ENCODE measurements at places on chromosomes 16 and 17.

DNA sequence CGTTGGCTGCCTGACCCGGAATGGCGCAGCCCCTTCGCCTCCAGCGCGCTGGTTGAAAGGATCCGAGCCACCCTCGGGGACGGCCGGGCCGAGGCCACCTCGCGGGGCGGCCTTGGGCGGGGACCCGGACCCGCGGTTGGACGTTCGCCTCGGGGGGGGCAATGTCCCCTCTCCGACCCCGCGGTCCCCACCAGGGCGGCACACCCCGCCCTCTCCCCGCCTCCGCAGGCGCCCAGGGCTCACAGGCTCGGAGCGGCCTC lies 1.0 kb upstream of the SOX8 start:
- DNase-seq, result no peak

DNA sequence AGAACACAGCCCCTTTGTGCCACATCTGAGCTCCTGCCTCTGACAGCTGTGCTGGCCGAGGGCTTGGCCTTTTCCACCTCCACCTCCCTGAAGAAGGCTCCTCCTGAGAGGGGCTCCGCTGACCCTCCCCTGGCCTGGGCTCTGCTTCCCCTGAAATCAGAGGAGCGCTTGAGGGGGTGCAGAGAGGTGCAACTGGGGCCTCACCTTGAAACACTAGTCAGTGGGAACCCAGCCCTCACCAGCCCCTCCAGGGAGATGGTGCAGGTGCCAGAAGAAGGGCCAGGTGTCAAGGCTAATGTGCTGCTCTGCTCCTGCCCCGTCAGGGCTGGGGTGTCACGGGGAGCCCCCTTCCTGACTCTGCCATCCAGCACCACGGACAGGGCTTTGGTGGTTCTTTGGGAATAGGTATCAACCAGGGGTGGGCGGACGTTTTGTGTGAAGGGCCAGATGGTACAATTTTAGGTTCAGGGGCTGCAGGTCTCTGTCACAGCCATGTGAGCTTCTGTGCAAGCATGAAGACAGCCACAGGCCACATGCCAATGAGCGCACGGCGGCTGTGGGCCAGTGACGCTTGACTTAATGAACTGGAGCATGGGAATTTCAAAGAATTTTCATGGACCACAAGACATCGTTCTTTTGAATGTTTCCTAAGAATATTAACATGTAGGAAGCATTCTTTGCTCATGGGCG lies 2.1 kb upstream of the ZG16B start:
- DNase-seq, result peak; percentile 45

- DNase-seq, result no peak
Measured at GRCh38 chr17:63685041-63685440, 14.9 kb downstream of the LIMD2 start.

DNA sequence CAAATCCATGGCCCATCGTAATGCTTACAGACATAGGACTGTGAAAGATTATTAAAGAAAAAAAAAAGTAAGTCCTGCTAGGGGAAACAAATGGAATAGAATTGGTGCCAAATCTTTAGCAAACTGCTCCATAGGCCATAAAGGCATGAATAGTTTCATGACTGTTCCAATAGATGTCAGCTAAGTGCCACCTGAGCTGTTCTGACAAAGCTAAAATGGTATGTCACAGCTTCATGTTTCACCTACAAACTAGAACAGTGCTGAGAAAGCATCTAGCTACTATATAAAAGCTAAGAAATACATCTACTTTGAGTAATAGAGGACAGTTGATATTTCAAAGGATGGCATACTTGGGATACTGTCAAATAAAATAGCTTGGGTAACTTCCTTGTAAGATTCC lies 771.6 kb upstream of the CA10 start:
- no peak for DNase-seq

DNA sequence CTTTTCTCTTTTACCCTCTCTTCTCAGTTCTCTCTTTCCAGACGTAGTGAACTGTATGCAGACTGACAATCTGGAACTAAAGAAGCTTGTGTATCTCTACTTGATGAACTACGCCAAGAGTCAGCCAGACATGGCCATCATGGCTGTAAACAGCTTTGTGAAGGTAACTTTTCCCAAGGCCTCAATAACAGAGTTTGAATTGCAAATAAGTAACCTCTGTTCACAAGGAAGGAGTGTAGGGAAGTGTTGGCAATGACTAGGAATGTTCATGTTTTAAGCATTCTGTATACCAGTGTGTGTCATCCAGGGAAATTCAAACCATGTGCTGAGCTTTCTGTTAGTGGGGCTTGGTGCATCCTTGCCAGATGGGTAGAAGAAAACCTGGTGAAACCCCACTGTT lies 18.6 kb downstream of the AP2B1 start:
- DNase-seq, result no peak

DNA sequence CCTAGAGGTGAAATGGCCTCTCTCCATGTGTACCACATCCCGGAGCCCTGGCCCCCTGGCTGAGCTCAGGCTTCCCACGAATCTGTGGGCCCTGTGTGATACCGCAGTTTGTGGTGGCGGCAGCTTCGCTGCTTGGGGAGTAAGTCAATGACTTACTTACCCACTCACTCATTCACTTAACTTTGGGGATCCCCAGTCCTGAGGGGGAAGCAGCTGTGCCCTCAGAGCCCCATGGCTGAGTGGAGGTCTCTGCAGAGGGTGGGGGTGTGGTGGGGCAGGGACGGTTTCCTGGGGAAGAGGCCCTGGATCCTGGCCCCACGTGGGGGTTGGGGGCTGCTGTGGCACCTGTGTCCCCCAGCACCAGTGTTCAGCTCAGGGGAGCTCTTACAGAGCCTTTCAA lies 13.2 kb downstream of the KCNJ12 start:
- no peak for DNase-seq

GRCh38 chr17:9187828-9188227 lies 166.5 kb downstream of the NTN1 start:
- no peak for DNase-seq

- no peak for DNase-seq
Measured at GRCh38 chr16:70162041-70162451, 11.5 kb upstream of the CLEC18C start.

DNA sequence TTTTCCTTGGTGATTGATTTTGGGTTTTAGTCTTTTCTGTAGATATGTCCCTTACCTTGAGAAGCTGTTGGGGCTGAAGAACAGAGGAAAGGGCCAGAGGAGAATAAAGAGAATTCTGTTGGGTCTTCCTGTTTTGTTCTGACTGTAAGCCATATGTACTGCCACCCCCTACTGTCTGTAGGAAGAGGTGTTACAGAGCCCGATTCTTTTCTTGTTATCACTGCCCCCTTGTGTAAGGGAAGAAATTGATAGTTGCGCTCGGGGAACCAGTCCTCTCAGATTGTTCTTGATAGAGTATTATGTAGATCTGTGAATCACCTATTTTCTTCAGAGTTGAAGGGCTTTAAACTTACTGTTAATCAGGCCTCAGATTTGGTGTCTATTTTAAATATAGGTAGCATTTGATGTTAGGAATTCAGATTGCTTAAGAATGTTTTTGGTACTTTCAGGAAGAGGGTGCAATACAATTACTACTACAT lies 2.4 kb downstream of the TANC2 start:
- DNase-seq, result peak; percentile 87
